ENCODE measurements at places on chromosomes 5 and 9.

GRCh38 chr5:17880869-17881268 lies 246.6 kb downstream of the TAF11L14 start:
- no peak for DNase-seq

- DNase-seq = no peak
Observed at GRCh38 chr9:110047232-110047954, 160.6 kb downstream of the C9orf152 start.

DNA sequence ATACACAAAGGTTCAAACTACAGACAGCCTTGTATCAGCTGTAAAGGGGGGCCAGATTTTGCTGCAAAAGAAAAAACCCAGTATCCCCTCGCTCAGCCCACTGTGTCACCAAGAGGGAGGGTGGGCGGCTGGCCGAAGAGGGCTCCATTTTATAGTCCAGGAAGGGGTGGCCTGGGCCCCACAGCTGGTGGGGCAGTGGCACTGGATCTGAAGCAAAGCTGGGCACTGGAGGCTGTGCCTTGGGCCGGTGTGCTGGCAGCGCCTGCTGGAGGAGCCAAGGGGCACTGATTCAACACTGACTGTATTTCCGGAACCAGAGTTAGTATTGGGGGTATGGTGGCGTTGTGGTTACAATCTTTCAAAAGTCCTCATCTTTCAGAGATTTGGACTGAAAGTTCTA lies 9.1 kb downstream of the BRD3 start:
- peak; percentile 52 for DNase-seq

DNA sequence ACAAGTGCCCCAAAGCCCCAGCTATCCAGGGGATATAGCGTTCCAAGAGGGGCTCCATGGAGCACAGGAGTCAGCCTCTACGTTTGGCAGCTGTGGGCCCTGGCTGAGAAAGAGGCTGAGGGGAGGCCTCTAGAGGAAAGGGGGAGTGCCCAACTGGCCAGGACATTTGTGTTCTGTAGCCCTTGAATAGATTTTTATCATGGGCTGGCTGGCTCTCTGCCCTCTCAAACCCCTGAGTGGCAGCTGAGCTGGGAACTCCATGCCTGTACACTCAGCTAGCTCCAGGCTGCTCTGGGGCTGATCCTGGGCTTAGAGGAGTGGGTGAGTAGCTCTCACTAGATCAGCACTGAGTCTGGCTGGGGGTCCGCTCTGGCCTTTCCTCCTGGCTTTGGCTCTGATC lies 285.0 kb downstream of the ZSWIM6 start:
- DNase-seq = no peak

GRCh38 chr9:121690316-121690715 lies 38.9 kb downstream of the DAB2IP start:
- peak; percentile 27 for DNase-seq

GRCh38 chr9:114592356-114592755 lies 4.8 kb downstream of the ATP6V1G1 start:
- DNase-seq = peak; percentile 23

GRCh38 chr9:129200255-129200654 lies 22.2 kb upstream of the IER5L start:
- DNase-seq = no peak

DNA sequence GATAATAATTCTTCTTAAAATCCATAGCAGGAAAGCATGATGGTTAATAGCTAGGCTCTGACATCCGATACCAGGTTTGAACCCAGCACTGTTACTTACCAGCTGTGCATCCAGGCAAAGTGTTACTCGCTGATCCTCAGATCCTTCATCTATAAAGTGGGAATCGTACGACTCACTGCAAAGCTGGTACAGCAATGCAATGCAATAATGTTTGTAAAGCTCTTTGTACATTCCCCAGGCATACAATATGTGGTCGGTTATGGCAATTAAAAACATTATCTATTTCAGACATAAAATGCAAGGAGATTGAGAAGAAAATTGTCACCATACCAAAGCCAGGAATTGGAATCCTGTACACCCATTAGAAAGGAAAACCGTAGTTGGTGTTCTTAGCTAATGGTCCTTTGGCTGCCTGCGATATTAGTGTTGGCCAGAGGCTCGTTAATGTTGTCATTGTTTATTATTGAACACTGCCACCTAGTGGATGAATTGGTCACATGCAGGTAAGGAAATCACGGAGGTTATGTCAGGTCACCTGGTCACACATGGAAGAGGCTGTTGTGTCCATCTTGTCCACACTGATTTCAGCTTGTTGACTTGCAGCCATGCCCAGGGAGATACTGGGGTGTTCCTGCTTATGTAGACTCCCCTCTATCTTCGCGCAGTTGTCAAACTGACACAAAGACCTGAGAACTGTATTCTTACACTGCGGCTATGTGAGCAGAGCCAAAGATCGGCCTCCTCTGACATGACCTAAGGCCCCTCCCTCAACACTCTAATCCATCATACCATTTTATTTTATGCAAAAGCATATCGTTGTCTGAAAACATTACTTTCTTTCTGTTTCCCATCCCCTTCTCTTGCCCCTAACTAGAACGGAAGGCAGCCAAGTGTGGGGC lies 87.5 kb upstream of the PPP2R2B start:
- peak; percentile 71 for DNase-seq

DNA sequence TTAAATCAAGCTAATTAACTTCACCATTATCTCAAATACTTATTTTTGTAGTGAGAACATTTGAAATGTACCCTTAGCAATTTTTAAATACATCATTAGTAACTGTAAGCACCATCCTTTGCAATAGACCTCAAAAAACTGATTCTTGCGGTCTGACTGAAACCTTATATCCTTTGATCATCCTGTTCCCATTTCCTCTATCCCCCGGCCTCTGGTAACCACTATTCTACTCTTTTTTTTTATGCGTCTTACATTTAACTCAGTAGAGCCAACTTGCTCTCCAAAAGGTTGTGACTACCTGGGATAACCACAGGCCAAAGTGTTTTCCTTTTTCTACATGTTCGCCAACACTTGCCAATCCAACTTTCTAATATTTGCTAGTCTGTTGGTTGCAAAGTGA lies 106.1 kb downstream of the IRX1 start:
- no peak for DNase-seq

DNA sequence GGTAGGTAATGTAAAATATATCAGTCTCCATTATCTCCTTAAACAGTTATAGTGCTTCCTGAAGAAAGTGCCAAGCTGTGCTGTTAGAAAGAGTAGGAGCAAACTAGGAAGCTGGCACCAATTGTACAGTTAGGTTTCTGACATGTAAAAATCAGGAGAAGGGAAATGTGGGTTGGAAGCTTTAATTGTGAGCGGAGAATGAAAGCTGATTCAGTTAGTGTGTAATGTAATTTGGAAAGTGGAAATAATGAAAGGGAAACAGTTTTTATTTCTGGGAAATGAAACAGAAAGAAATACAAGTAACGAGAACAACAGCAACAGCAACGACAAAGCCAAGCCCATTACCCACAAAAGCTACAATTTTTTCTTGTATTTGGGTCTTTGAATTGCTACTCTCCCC lies 48.8 kb upstream of the JAK2 start:
- no peak for DNase-seq

DNA sequence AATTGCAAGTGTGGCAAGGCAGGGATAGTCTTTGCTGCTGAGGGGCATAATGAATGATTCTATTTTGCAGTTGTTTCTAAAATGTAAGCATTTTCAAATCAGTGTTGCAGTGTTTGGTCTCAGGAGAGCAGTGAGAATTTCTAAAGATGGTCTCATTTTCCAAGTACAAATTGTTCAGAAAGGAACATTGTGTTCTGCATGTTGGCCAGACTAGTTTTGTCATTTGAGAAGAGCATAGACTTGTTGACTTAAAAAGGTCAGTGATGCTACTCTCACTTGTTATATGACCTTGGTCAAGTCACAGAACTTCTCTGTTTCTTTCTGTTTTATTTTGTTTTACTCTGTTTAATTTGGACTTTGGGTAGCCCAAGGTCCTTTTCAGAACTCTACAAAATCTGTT lies 344.6 kb downstream of the OSTF1 start:
- no peak for DNase-seq
